ENCODE measurements at places on chromosomes 6 and 20.

GRCh38 chr6:32943864-32944649, 3.2 kb upstream of the HLA-DMB start:
- no peak for DNase-seq

DNA sequence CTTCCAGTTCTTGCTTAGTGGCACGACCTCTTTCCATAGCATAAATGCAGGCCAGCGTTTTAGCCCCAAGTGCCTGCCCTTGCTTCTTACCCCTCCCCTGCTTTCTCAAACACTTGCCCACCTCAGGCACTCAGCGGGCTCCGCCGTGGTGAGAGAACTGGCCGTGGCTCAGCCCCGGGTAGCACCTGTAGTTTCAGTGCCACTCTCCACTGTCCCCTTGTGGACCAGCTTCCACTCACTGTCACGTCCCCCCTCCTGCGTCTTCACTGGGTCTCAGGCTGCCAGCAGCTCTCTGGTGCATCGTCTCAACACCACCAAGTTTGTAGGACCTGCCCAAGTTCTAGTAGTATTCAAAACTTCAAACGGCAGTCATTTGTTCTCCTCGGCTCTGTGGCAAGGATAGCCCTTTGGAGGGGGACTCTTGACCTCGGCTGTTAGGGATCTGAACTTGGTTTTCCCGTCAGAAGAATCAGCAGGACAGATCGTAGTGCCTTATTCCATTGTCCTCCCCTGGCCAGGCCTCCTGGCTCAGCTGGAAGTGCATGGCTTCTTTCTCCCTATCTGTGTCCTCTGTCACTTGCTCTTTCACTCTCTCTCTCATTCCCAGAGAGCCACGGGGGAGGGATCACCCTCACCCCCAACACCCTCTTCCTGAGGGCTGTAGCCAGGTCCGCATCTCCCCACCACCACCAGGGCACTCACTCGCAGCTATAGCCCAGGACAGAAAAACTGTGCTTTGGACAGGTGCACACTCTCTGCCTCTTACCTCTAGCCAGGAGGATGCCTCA, 44.6 kb downstream of the STK35 start:
- no peak for DNase-seq

GRCh38 chr20:62719250-62719935, 10.8 kb downstream of the NTSR1 start:
- no peak for DNase-seq

DNA sequence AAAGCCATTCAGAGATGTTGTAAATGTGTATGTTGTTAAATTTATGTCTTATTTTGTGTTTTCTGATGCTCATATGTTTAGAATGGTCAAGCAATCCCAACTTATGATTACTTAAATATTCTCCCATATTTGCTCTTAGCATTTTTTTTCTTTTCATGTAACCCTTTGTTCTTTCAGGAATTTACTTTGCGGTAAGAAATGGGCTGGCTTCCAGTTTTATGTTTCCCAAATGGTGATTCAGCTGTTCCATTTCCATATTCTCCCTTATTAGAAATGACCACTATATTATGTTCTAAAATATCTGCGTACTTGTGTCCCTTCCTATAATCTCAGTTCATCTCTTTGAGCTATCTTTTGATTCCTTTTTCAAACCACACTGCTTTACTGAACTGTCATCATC, 113.7 kb downstream of the CDH26 start:
- no peak for DNase-seq

GRCh38 chr6:154542747-154543146, 32.3 kb upstream of the CNKSR3 start:
- DNase-seq = no peak

DNA sequence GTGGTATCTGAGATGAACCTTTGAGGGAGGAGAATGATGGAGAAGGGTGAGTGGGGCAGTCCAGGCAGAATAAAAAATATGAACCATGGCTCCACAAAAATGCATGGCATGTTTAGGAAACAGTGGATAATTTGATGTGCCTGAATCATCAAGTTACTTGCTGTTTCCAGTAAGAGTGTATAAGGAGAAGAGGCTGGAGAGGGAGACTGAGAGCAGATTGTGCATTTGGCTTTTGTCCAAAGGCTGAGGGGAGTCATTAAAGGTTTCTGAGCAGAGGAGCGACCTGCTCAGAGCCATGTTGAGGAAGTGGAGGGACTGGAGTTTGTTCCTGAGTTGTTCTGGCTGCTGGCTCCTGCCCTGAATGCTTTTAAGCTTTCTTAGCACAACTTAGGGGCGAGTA, 6.1 kb downstream of the MMP24 start:
- DNase-seq = peak; percentile 24

- DNase-seq = no peak
Observed at GRCh38 chr6:156886409-156886808, 109.2 kb downstream of the ARID1B start.

GRCh38 chr20:6765469-6766058, 1.9 kb upstream of the BMP2 start:
- peak; percentile 81 for DNase-seq

- peak; percentile 87 for DNase-seq
Observed at GRCh38 chr6:151390851-151391470, 398 bp downstream of the ZBTB2 start.

DNA sequence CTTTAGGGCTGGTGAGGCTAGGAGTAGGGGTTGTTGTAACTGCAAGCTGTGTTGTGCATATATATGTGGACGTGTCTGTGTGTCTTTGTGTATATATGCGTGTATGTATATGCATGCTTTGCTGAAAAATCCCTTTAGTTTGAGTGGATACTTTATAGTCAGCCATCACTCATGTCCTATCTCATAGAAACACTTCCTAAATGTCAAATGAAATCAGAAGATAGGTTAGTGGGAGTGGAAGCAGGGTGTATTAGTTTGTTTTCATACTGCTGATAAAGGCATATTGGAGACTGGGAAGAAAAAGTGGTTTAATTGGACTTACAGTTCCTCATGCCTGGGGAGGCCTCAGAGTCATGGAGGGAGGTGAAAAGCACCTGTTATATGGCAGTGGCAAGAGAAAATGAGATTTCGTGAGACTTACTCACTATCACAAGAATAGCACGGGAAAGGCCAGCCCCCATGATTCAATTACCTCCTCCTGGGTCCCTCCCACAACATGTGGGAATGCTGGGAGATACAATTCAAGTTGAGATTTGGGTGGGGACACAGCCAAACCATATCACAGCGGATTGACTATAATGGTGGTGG, 131.1 kb downstream of the JARID2 start:
- DNase-seq = no peak

- peak; percentile 29 for DNase-seq
Observed at GRCh38 chr6:125201961-125202729, 48.6 kb downstream of the TPD52L1 start.

DNA sequence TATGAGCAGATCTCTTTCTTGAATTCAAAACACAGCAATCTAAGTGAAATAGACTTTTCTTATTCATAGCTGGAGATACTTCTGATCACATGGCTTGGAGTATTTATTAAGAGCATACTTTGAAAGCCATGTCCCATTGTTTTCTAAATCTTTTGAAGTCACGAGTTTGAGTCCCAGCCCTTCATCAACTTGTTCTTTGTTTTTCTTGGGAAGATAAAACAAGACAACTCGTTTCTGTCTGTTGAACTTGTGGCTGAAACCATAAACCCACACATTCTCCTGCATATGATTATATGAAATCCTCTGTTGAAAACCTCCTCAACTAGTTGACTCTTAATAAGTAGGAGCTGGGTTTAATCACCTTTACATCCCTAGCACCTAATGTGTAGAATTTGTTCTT, 3.3 kb downstream of the RNF144B start:
- no peak for DNase-seq

- no peak for DNase-seq
Observed at GRCh38 chr6:164152611-164153010, 738.1 kb downstream of the QKI start.

GRCh38 chr6:154749341-154749740, 16.1 kb downstream of the SCAF8 start:
- DNase-seq = no peak

- DNase-seq = no peak
Observed at GRCh38 chr6:5173810-5174209, 86.9 kb downstream of the LYRM4 start.

DNA sequence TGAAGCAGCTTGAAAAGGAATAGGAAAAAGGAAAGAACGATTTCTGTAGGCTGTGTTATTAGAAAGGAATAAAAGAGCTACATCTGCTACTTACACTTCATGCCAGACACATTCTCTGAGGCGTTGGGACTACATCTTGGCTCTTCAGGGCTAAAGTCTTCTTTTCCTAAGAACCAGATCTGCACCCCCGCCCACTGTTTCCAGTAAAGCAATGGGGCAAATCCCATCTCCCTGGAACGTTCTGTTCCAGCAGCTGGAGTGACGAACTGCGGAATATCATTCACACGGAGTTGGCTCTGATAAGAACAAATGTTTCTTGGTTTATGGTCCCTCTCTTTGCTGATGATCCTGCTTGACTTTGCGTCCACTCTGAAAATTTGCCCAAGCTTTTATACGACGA, 26.9 kb downstream of the FAM50B start:
- DNase-seq = no peak

- DNase-seq = peak; percentile 27
Observed at GRCh38 chr6:102039441-102039840, 645.9 kb downstream of the GRIK2 start.

- DNase-seq = no peak
Observed at GRCh38 chr6:103505155-103505518, 1354.6 kb downstream of the HACE1 start.

GRCh38 chr20:36490191-36490590, 51.1 kb upstream of the MYL9 start:
- no peak for DNase-seq

GRCh38 chr20:22182148-22182547, 402.2 kb downstream of the FOXA2 start:
- DNase-seq = no peak

- DNase-seq = no peak
Observed at GRCh38 chr20:36285746-36286447, 20.2 kb upstream of the DLGAP4 start.

DNA sequence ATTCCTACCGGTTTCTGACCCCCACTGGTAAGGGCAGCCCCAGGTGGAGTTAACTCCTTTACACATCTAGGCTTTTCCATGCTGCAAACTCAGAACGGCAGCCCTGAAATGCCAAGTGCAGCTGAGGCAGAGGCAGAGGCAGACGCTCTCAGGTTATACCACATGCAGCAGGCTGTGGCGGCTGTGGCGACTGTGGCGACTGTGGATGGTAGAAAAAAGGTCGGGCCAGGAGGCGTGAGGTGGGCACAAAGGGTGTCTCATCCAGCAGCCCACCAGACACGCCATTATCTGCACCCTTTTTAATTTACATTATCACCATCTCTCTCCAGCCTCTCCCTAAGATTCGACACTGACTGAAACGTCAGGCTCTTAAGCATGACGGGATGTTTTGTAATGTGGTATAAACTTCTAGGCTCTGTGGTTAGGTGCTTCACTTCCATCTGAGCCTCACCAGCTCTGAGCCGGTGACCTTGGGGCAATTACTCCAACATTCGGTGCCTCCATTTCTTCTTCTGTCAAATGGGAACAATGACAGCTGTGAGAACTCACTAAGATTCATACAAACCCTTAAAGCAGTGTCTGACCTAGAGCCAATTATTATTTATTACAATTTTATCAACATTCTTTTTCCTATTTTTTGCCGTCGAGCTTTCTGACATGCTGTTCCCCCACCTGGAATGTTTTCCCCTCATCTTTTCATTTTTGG, 8.2 kb downstream of the KIZ start:
- DNase-seq = no peak

- DNase-seq = peak; percentile 35
Observed at GRCh38 chr6:21753241-21754108, 159.9 kb downstream of the SOX4 start.

GRCh38 chr6:11217360-11218101, 14.9 kb downstream of the NEDD9 start:
- DNase-seq = no peak

GRCh38 chr6:53556986-53557715, 12.2 kb upstream of the GCLC start:
- no peak for DNase-seq

DNA sequence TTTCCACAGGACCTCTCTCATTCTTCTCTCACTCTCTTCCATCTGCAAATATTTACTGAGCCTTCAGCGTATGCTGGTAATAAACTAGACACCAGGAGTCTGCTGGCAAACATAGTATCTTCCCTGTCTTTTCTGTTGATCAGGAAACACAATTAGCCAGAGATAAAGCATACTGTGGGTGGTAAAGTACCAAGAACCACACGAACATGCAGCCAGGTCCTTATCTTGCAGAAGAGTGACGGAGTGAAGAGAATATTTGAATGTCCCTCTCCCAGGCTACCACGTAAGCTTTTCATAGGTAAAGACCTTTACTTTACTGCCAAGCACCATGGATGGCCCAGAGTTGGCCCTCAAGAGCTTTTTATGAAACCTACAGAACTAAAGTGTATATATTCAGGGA, 13.3 kb downstream of the FHL5 start:
- DNase-seq = no peak

DNA sequence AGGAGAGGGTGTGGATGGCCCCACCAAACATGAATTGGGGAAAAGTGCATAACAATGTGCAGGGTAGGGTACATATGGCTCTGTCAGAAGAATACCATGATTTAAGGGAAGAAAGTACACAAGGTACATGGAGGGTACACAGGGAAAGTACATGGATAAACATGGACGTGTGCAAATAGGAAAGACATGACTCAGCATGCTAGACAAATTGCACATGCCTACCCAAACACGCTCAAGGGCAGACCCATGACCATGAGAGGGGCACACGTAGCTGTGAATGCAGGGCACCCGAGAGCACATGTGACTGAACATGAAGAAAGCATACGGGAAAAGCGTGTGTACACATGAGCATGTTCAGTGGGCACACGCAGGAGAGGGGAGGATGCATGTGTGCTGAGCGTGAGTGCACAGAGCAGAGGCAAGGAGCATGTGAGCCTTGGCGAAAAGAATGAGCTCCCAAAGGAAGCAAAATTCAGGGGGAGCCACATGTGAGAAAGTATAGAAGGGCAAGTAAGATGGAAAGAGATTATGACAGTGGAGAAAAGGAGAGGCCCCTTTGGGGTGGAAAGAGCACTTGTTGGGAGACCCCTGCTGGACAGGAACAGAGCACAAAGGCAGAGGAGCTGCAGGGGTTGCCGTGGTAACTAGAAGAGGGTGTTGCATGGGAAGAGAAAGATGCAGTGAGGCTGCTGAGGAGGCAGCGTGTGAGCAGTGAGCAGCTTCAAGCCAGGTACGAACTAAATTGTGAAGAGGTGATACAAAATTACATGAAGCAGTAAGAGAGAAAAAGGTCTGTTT, 17.8 kb downstream of the OR2H2 start:
- DNase-seq = peak; percentile 81

- DNase-seq = no peak
Observed at GRCh38 chr20:17661121-17661744, 20.8 kb downstream of the RRBP1 start.
